ENCODE measurements at places on chromosomes 11 and 22.

DNA sequence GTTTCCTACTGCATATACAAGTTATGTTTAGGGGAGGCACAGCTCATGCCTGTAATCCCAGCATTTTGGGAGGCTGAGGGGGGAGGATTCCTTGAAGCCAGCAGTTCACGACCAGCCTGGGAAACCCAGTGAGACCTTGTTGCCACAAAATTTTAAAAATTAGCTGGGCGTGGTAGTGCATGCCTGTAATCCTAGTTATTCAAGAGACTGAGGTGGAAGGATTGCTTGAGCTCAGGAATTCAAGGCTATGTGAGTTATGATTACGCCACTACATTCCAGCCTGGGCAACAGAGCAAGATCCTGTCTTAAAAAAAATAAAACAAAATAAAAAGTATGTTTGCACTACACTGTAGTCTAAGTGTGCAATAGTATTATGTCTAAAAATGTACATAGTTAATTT, 108.8 kb upstream of the TEAD1 start:
- DNase-seq: no peak

- DNase-seq: no peak
Measured at GRCh38 chr22:41030891-41031290, 61.5 kb upstream of the EP300 start.

DNA sequence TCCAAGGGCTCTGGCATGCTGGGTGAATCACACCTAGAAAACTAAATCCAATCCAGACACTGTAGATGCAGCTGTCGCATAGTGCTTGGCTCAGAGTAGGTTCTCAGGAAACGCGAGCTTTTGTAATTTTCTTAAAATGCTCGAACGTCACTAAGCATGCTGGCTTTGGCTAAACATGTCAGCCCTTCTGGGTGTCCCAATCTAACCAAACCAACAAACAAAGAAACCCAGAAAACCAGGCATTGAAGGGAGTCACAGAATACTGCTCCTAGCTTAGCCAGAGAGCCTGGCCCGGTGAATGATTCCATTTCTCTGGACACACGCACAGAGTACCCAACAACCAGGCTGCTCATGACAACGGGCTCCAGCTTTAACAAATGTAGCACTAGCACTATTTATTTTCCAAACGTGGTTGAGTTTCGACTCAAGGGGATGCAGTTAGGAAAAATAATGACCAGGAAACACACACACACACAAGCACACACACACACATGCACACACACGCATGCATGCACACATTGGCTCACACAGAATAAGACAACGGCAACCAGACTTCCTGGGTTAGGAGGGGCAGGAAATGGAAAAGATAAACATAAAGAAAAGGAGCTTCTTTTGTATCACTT, 492.6 kb downstream of the MIAT start:
- no peak for DNase-seq

GRCh38 chr11:80636999-80637398, 1196.2 kb upstream of the TENM4 start:
- no peak for DNase-seq

DNA sequence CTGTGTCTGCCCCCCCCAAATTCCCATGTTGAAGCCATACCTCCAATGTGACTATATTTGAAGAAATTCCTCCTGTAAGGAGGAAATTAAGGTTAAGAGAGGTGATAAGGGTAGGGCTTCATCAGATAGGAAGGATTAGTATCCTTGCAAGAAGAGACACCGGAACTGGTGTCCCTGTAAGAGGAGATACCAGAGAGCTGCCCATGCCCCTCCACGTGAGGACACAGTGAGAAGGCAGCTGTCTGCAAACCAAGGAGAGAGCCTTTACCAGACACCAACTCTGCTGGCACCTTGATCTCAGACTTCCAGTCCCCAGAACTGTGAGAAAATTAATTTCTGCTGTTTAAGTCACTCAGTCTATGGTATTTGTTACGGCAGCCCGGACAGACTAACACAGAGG, 109.3 kb downstream of the ARFGAP2 start:
- no peak for DNase-seq

DNA sequence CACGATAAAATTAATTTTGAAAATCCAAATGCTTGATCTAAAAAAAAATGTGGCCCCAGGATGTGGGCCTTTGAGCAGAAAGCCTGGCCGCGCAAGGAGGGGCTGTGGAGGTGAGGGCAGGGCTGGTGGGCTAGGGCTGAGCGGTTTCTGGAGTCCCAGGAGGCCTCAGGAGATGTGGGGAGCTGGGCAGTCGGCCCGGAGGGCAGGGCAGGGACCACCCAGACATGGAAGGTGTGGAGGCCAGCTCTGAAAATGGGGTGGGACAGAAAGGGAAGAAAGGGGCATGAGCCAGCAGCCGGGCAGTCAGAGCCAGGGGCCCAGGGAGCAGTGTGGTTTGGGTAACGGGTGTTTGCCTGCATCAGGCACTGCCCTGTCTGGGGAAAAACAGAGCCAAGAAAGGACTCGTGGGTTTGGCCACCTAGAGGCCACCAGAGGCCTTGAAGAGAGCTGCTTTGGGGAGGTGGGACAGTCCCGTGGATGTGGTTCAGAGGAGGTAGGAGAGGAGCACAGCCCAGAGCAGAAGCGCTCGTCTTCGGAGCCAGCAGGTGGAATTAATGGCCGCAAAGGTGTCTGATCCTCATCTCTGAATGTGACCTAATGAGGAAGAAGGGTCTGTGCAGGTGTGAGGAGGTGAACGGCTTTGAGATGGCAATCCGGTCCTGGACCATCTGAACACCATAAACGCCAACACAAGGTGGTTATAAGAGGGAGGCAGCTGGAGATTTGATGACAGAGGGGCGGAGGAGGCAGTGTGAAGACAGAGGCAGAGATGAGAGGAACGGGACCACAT, 50.2 kb downstream of the IGF2 start:
- no peak for DNase-seq

- peak; percentile 4 for DNase-seq
Measured at GRCh38 chr11:995752-996420, 40.6 kb downstream of the MUC6 start.

GRCh38 chr11:2378527-2379210, 1.6 kb downstream of the CD81 start:
- no peak for DNase-seq

GRCh38 chr11:24496736-24497725, at the start of gene LUZP2:
LUZP2 (plus strand) TSS chr11:24497053.
- no peak for DNase-seq

DNA sequence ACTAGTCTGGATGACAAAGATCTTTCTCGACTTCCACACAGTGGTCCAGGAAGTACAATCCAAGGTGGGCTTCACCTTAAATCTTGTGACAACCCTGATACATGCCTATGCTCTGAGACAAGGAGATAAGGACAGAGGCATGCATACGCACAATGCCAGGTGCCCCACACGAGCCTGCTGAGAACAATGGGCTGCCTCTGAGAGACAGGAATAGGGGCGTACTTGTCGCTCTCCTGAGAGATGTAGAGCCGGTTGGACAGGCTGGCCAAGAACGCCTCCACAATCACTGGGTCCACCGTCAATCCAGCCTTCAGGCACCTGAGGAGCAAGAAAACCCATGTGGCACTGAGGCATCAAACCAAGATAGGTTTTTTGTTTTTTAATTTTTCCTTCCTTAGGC, 25.5 kb downstream of the SERPIND1 start:
- DNase-seq: no peak

- no peak for DNase-seq
Measured at GRCh38 chr11:9675691-9676090, 11.8 kb downstream of the SWAP70 start.

DNA sequence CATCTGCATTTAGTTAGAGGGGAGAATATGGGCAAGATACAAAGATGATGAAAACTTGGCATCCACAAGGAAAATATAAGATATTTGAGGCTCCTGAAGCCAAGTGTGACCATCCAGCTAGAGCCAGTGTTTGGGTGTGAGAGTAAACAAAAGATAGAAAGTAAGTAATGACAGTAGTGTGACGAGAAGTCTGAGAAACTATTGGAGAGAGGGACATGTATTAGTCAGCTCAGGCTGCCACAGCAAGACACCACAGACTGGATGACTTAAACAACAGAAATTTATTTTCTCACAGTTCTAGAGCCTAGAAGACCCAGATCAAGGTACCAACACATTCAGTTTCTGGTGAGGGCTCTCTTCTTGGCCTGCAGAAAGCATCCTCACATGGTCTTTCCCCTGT, 6.4 kb upstream of the CCKBR start:
- DNase-seq: no peak
